NCI-H345 (cell line): ENCODE measurements at places on chromosomes 6 and 20.

DNA sequence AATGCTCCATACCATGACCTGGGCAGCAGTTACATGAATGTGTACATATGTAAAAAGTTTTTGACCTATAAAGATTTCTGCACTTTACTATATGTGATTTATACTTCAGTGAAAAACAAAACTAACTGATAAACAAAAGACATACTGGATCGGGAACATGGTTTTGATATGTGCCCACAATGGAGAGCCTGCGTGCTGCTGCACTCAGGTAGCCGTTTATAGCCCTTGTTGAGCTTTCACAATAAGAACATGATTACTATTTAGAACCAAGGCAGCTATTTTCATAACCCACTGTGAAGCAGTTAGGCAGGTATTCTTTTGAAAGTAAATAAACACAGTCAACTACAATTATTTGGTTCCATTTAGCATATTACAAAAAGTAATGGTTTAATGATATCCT lies 195.9 kb upstream of the RAB32 start:
- no peak for DNase-seq

GRCh38 chr20:1950836-1951235 lies 43.0 kb downstream of the PDYN start:
- no peak for DNase-seq

- no peak for DNase-seq
These were observed 63.8 kb upstream of the EIF2S2 start for GRCh38 chr20:34175879-34176278.

DNA sequence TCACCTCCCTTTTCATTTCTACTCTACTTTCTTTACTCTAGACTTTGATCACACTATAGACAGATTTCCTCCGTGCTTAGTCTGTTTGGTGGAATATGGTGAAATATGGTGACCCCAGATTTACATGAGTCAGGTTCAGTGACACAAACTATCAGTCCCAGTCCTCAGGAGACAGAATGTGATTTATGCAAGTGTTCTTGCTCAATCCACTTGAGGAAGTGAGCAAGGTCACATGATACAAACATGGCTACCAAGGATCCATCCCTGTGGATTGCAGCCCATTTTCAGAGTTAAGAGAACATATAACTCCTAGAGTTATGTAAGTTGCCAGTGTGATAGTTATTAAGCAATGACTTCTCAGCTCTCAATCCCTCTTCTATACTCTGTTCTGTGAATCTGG lies 23.7 kb upstream of the TSHZ2 start:
- DNase-seq, result no peak

GRCh38 chr6:97110626-97111025 lies 172.4 kb downstream of the MMS22L start:
- DNase-seq, result no peak

- no peak for DNase-seq
These were observed 3.6 kb downstream of the IPCEF1 start for GRCh38 chr6:154352898-154353585.

GRCh38 chr6:53504512-53504911 lies 40.4 kb downstream of the GCLC start:
- no peak for DNase-seq

- DNase-seq, result peak; percentile 71
These were observed 466 bp upstream of the PSMB1 start for GRCh38 chr6:170553534-170554012.

DNA sequence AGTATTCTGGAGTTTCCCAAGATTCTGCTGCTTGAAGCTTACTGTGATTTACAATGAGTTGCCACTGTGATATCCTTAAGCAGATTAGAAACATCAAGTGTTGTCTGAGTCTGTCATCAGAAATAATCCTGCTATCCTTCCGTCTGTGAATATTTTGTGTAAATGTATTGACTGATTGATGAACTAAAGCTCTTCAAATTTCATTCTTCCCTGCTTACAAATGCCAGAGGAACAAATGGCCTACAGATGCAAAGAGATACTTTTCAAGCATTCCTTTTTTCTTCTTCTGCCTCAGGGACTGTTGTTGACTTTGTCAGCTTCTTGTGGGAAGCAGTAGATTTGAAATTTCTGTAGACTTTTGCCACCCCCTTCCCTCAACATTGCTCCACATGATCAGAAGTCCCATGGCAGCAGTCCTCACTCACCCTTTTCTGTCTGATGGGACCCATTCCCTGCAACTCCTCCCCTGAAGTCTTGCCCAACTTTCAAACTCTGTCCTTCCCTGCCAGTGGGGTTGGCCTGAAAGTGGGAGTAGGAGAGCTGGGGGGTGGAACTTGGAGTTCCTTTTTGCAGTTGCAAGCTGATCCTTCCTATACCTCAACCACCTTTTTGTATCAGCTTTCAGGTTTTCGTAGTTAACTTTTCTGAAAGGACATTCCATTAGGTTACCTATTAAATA lies 38.5 kb upstream of the MLIP start:
- no peak for DNase-seq

DNA sequence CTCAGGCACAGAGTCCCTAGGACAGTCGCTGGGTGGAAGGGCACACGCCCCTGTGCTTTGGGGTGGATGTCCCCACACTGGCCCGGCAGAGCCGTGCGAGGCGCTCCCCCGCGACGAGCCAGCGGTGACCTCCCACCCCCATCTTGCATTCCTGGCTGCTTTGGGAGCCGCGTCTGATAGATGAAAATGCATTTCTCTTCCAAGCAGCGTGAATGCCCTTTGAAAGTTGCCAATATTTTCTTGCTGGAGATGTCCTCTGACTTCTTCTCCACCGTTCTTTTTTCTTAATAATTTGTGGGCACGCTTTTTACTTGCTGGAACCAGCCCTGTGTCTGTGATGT lies 29.9 kb downstream of the COL20A1 start:
- DNase-seq, result no peak

DNA sequence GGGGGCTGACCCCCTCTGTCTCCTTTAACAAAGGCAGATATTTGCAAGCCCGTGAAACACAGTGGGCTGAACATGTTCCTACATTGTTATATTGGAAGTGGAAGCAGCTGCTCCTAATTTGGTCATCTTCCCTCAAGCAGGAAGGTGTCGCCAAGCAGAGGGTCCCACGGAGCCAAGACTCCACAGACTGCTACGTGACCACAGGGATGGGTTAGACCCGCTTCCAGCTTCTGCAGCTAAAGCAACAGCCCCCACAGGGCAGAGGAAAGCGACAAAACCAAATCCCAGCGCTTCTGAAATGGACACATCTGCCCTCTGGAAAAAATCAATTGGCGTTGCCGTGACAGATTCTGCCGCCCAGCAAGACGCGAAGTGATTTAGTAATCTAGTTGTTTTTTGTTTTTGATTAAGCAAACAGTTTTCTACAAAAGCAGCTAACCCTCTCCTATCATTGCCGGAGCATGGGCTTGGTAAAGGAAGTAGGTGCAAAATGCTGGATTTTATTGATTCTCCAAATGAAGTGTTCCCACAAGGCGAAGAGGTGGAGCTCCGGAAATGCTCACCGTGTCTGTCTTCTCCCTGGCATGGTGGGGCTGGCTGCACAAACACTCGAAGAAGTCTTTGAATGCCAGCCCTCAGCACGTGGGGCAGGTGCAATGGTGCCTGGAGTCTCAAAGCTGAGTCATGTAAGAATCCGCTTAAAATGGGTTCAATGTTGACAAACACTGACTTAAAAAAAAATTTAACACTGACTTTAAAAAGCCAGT lies 79.4 kb upstream of the FRMD1 start:
- DNase-seq, result peak; percentile 82

DNA sequence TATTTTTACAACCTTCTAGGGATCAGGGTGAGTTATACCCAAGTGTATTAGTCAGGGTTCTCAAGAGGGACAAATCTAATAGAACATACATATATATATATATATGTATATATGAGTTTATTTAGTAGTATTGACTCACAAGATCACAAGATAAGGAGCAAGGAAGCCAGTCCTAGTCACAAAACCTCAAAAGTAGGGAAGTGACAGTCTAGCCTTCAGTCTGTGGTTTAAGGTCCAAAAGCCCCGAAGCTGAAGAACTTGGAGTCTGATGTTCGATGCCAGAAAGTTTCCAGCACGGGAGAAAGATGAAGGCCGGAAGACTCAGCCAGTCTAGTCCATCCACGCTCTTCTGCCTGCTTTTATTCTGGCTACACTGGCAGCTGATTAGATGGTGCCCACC lies 632.7 kb upstream of the AGPAT4 start:
- DNase-seq, result no peak

- no peak for DNase-seq
These were observed 2.8 kb downstream of the TMEM151B start for GRCh38 chr6:44272999-44273566.

DNA sequence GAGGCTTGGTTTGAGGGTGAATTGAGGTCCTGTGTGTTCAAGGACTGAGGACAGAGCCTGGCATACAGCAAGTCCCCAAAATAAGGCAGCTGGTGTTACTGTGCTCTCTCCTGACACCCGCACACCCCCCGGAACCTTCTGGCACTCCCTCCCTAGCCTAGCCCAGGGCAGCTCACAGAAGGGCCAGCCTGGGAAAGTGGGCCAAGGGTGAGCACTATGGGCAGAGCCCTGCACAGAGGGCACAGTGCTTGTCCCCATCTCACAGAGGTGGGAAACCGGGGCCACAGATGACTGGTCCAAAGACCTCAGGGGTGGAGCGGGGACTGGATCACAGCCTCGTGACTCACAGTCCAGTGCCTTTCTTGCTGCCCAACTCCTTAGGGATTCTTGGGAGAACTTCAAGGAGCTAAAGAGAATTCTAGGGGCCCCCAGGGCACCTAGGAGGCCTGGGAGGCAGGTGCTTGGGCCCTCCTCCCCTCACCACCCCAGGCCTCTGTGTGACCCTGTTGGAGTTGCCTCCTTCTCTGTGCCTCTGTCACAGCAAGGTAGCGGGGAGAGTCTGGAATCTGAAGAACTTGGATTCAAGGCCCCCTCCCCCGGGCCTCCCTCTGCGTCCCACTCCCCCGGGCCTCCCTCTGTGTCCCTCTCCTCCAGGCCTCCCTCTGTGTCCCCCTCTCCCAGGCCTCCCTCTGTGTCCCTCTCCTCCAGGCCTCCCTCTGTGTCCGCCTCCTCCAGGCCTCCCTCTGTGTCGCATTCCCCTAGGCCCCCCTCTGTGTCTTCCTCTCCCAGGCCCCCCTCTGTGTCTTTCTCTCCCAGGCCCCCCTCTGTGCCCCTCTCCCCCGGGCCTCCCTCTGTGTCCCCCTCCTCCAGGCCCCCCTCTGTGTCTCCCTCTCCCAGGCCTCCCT lies 13.5 kb downstream of the DLGAP4 start:
- no peak for DNase-seq

DNA sequence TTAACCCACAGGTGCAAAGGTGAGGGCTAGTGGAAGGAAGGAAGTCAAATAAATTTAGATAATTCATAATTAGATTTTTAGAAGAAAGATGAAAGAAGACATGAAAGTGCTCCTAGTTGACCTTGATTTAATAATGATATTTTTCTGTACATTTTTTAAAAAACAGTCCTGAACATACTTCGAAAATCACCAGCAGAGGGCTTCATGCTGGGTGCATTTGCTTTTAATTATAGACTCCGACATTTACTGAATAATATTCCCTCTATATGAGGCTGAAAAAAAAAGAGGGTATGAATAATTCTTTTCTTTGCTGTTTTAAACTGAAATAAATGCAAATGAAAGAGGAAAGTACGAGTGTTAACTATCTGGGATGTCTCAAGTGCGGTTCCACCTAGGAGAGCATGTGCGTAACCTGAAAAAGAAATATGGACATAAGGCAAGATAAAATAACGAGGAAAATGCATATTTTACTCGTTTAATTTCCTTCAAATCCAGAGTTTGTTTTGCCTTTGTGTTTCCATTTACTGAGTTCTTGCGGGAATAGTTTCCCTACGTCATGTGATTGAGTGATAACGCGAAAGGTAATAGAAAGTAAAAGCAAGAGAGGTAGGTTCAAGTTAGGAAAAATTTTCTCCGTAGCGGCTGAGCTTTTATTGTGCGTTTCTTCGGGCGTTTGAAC lies 3.1 kb upstream of the TFAP2B start:
- DNase-seq, result peak; percentile 26

DNA sequence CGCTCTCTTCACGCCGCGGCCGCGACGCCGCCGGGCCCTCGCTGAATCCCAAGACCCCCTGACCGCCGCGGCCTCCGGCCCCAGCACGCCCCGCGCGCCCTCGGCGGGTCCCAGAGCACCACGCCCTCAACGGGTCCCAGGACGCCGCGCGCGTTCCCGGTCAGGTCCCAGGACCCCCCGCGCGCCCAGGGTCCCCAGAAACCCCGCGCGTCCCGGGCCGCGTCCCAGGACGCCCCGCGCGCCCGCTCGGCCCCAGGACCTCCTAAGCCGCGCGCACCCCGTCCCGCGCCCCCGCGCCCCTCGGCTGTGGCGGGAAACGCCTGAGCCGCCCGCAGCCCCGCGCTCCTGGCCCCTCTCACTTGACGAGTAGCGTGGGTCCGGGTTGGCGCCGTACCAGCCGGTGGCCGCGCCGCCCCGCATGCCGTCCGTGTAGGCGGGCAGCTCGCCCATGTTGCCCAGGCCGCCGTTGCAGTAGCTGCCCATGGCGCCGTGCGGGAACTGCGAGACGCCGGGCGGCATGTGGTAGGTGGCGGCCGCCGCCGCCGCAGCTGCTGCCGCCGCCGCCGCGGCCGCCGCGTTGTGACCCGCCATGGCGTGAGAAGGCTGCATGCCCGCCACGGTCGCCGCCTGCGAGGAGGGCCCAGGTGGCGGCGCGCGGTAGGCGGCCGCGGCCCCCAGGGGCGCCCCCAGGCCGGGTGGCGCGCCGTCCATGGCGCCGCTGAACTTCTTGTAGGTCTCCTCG lies 556 bp downstream of the NKX2-4 start:
- DNase-seq, result peak; percentile 20

GRCh38 chr6:100103194-100103593 lies 109.2 kb upstream of the MCHR2 start:
- DNase-seq, result no peak

DNA sequence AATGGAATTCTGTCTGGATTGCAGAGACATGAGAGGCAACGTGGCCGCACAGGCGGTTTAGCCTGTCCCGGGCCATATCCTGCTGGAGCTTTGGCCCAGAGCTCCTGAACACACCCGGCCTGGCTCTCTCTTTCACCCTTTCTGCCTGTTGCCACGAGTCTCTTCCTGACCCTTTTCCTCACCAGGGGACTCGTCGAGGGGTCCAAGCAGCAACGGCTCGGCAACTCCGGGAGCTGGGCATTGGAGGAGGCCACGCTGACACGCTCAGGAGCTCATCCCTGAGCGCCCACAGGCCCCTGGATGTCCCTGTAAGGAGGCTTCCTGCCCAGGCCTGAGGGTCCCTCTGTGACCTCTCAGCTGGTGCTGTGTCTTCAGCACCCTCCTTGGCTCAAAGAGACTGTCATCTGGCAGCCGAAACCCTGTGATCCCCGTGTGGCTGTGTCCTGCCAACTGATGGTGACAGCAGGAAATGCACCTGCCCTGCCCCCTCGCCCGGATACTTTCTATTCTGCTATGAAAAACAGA lies 103.8 kb downstream of the RNASET2 start:
- no peak for DNase-seq
